T-helper 2 cell treated with Interferon-gamma antibody and Interleukin-4, amounts not matched to agents 5 μg/mL and 100 μg/mL, for 36 hours (primary cell): ENCODE measurements at places on chromosomes 7 and 10.

- no peak for DNase-seq
These were observed 2.4 kb downstream of the BRI3 start for GRCh38 chr7:98283887-98284222.

- DNase-seq, result no peak
These were observed 19.4 kb downstream of the KAZALD1 start for GRCh38 chr10:101080933-101081931.

GRCh38 chr10:18217577-18217976, 77.4 kb downstream of the CACNB2 start:
- DNase-seq, result no peak

DNA sequence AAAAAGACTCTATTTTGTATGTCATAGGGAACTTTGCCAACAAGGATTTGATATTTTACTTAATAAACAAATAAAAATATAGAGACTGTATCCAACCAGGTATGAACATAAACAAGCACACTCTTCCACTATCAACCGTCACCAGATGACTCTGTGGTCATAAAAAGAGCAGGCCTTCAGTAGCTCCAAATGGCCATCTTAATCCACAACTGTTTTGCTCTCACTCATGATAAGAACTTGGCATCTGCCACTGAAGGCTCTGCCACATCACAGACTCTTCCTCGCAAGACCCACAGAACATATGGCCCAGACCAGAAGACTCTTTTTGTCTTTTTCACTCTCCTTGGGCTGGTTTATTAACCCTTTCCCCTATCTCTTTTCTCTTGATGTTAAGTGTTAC, 98.7 kb upstream of the POM121L12 start:
- no peak for DNase-seq

- DNase-seq, result no peak
These were observed 578.2 kb downstream of the PARD3 start for GRCh38 chr10:34236931-34237330.

DNA sequence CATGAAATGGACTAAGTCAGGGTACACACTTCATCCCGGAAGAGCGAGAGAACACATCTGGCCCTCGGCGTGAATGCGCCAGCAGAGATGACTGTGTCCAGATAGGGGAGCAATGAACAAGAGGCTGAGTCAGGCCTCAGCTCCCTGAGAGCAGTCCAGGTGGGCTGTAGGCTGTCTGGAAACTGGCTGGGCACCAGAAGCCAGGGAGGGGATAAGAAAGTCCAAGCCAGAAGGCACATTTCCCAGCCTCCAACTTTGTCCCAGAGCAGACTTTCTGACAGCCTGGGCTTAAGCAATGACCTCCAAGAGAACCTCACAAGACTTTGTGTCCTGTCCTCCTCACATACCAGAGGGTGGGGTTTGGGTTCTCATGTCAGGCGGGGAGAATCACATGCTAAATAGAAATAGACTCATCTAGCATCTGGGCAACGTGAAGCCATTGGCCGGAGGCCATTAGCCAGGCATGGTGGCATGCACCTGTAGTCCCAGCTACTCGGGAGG, 157.2 kb downstream of the ARHGAP12 start:
- DNase-seq, result no peak
